ENCODE measurements at places on chromosomes 5 and 9.

DNA sequence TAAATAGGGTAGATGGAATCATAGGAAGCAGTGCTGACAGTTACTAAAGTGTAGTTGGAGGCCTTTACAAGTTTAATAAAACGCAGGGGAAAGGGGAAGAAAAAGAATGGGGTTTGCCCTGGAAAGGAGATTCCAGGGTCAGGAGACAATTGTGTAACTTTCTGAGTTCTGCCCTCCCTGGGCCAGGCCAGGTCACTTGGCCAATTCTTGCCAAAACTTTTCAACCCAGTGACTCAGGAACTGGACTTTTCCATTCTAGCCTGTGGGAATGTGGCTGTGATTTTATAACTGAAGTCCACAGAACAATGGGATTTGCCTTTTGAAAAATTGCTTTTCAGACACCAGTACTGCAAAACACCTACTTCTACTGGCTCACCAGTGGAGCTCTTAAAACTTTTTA is 289.8 kb upstream of the ANKRD55 start:
- no peak for DNase-seq

DNA sequence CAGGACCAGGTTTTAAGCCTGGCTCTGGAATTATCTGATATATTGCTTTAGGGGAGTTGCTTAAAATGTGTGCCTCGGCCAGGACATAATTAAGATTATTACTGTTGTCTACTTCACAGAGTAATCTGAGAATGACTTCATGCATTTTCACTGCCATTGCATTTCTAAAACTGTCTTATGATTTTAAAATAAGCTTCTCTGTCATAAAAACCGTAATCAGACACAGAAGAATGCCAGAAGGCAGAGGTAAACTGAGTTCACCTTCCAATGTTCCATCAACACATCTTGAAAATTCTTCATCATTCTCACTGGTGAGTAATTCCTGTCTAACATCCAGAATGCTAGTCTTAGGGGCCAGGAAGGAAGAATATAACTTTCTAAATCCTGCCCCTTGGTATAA is 47.1 kb downstream of the ISOC1 start:
- DNase-seq: no peak

DNA sequence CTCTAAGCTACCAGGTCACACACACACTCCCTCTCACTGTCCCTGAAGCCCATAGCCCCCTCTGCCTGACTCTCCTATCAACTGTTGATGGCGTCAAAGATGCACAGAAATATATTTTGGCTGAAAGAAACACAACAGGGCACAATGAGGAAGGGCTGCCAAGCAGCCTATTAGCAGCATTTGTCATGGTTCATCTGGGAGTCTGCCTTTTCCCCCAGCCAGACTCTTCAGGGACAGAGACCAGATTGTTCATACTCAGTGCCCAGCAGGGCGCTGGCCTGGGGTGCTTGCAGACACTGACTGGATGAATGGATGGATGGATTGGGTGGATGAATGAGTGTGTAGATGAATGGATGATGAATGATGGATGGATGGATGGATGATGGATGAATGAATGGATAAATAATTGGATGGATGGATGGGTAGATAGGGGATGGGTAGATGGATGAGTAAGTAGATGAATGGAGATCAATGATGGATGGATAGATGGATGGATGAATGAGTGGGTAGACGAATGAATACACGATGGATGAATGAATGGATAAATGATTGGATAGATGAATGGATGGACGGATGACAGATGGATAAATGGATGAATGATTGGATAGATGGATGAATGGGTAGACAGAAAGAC is 90.5 kb downstream of the ADAMTS2 start:
- DNase-seq: no peak

GRCh38 chr5:140927228-140927573 is 1.1 kb downstream of the PCDHAC1 start:
- no peak for DNase-seq

GRCh38 chr5:61450493-61451279 is 118.6 kb downstream of the ZSWIM6 start:
- no peak for DNase-seq

GRCh38 chr5:65072850-65073249 is 304.1 kb downstream of the CWC27 start:
- no peak for DNase-seq

- peak; percentile 7 for DNase-seq
Measured at GRCh38 chr9:92669527-92669889, 423 bp downstream of the IPPK start.

DNA sequence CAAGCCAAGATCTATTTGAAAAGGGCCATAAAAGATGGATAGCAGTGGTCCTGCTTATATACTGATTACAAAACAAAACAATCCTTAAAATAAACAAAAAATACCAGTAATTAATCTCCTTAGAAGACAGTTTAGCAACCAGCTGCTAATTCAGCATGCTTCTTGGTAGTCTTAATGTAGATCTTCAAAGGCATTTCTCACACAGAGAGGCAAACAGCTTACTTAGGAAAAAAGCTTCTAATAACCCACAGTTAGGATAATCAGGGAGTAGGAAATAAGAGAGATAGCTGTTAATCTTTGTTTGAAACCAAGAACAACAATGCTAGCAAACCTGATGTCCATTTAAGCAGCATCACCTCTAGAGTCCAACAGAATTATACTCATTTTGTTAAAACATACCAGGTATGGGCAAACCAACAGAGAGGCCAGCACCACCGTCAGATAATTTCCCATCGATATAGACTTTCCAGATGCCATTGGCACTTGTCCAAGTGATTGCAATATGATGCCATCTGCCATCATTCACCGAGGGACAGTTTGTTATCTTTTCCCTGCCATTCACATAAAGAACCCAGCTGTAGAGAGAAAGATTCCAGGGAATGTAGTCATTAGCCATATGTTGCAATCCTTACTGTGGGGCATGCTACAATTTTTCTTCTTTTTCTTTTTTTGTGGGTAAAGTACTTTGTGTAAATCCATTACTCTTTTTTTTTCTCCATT is 105.6 kb upstream of the TXNDC8 start:
- no peak for DNase-seq

- DNase-seq: no peak
Measured at GRCh38 chr9:34200092-34200491, 21.2 kb downstream of the UBAP1 start.

DNA sequence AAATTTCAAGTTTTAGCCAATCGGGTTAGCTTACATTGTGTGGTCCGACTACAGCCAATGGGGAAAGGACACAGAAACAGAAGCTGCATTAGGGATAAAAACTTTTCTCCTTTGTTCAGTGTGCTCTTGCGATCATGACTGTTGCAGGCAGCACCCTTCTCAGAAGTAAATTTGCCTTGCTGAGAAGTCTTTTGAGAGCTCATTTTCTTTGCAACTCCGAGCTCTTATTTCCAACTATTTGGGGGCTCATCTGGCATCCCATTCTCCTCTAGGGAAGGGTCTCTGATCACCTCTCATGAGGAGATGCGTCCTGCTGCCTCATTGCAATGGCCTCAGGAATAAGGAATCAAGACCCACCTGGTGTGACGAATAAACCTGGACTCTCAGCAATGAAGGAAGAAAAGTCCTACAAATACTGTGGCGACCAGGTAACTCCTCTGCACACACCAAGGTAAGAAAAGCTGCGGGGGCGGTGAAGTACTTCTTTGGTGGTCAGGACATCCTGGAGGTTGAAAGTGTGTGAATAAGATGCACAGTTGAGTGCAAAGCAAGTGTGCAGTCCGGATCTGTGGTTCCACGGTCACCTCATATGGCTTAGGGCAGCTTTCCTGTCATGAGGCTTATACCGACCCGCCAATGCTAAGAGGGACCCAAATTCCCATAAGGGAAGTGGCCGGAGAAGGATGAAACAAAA is 20.4 kb downstream of the CNOT8 start:
- no peak for DNase-seq

- DNase-seq: no peak
Measured at GRCh38 chr5:153373130-153373498, 117.4 kb upstream of the GRIA1 start.

- DNase-seq: no peak
Measured at GRCh38 chr9:121598167-121598964, 53.1 kb upstream of the DAB2IP start.

- DNase-seq: no peak
Measured at GRCh38 chr5:95927927-95928723, 33.5 kb downstream of the ELL2 start.

DNA sequence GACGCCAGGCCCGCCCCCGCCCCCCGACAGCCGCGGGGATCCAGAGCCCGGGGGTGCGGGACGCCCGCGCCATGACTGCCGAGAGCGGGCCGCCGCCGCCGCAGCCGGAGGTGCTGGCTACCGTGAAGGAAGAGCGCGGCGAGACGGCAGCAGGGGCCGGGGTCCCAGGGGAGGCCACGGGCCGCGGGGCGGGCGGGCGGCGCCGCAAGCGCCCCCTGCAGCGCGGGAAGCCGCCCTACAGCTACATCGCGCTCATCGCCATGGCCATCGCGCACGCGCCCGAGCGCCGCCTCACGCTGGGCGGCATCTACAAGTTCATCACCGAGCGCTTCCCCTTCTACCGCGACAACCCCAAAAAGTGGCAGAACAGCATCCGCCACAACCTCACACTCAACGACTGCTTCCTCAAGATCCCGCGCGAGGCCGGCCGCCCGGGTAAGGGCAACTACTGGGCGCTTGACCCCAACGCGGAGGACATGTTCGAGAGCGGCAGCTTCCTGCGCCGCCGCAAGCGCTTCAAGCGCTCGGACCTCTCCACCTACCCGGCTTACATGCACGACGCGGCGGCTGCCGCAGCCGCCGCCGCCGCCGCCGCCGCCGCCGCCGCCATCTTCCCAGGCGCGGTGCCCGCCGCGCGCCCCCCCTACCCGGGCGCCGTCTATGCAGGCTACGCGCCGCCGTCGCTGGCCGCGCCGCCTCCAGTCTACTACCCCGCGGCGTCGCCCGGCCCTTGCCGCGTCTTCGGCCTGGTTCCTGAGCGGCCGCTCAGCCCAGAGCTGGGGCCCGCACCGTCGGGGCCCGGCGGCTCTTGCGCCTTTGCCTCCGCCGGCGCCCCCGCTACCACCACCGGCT is 1.0 kb downstream of the FOXE1 start:
- no peak for DNase-seq

DNA sequence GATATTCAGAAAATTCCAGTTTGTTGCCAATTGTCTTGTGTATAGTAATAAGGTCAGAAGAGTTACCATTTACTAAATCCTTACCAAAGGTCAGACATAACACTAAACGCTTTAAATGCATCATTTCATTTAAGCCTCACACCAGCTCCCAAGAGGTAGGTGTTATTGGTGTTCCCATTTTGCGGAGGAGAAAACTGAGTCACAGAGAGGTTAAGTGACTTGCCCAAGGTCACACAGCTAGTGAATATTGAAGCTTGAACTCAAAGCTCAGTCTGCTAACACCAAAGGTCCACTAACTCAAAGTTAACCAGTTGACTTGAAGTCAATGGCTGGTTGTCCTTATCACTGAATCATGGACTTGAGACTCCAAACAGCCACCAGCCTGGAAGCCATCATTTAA is 40.8 kb upstream of the NTNG2 start:
- no peak for DNase-seq

GRCh38 chr9:88447431-88447830 is 59.2 kb downstream of the SPIN1 start:
- DNase-seq: no peak

DNA sequence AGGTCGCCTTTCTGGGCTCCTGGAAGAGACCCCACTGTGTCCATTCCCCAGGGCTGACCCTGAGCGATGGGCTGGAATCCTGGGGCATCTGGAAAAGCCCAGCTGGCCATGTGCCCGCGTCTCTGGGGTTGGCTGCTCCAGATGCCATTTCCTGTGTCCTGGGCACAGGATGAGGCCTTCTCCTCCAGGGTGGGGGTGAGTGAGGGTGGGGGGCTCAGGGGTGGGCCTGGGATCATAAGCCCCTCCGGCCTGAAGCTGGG is 30.7 kb downstream of the PAEP start:
- DNase-seq: no peak

DNA sequence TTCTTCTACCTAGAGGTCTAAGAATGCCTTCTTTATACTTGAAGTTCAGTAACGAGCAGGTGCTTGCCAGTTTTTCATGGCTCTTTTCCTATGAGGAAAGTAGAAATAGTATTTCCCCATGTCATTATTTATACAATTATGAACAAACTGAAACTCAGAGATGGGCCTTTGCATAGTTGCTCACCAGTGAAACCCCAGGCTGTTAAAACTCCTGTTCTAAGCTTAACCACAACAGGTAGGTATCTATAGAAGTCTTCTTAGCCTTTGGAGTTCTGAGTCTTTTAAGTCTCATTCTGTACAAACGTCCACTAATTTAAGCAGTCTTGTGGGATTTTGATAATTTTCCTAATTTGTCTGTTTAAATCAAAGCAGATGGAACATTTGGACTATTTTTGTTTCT is 90.1 kb downstream of the STARD4 start:
- no peak for DNase-seq

DNA sequence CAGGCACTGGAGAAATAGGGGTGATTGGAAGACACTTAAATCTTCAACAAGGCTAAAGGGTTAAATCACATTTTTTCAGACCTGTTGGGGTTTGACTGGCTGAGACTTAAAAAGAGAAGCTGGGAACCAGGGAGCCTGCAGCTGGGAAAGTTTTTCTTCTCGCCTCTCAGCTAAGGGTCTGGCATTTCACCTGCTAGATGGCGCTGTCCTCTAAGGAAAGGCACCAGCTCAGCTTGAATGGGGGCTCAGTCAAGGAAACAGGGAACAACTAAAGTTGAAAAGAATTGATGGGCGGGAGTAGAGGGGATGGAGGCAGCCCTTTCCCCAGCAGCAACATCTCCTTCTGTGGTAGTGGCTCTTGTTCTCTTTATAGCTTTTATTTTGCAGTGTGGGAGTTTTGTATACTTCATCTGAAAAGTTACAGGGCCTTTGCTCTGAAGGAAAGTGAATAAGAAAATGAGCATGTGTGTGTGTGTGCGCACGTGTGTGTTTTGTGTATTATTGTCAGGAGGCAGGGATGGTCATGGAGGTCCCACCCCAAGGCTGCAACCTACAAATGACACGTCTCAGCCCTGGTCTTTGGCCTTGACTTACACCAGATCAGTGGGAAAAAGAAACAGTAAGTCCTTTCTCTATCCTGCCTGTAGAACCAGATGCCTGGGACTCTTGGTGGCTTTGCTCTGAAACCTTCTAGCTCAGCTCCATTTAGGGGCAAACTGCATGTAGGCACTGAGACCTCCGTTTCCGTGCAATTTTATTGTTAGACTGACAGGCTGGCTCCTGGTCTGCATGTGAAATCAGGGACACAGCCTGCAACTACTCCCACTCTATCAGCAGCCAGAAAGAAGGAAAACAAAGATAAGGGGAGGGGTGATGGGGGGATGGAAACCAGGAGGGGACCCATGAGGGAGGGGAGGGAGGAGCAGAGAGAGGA is 316.2 kb upstream of the CLINT1 start:
- DNase-seq: no peak

GRCh38 chr9:137017071-137017470 is 11.0 kb downstream of the ABCA2 start:
- no peak for DNase-seq
